ENCODE measurements at places on chromosomes 6 and 20. TPM values are rescaled to one million over a fixed set of nuclear protein-coding genes. Genes with fewer than 3 reads are reported as not detected.

SIM1 gene
- 1.5 TPM for total RNA-seq

ZSCAN16 gene
- total RNA-seq = 4.4 TPM

OOEP gene
- 26.9 TPM for total RNA-seq

TSPO2 gene
- total RNA-seq = not detected

GRCh38 chr6:96469312-96469711 is 52.3 kb upstream of the UFL1 start:
- no peak overlapping the region for H3K27ac ChIP-seq
- H3K4me1 ChIP-seq = no peaks in the 10 kb centered on the region
- H3K27me3 ChIP-seq = no peaks in the 10 kb centered on the region

GRCh38 chr6:3317741-3318211 is 59.0 kb downstream of the PSMG4 start:
- no peaks in the 10 kb centered on the region for H3K27me3 ChIP-seq
- no peaks in the 10 kb centered on the region for H3K36me3 ChIP-seq
- H3K4me1 ChIP-seq = no peaks in the 10 kb centered on the region

DNA sequence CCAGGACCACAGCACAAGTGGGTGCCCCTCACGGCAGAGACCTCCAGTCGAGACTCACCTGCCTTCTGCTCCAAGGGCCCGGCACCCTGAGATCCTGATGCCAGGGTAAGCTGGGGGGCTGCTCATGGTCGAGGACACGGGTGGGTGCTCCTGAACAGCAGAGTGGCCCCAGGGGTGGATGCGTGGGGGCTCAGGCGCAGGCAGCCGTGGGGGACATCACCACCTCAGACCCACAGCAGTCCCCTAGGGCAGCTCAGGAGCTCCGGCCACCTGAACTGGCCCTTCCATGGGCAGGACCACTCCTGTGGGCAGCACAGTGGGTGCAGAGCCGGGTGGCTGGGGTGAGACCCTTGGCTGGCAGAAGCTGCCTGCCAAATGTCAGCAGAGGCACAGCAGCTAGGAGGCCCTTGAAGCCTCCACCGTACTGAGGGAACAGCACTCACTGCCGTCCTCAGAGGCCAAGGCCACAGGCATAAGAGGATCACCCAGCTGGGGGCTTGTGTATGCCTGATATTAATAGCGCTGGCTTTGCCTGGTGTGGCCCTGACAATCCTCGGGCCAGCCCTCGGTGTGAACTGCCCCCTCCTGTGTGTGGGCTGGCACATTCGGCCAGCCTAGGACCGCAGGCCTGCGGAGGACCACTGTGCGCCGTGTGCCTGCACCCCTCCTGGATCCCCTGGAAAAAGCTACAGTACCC is 5.4 kb downstream of the UCKL1 start:
- peaks cover 80% of the 10 kb centered on the region for H3K4me1 ChIP-seq
- H3K27me3 ChIP-seq = no peaks in the 10 kb centered on the region
- H3K4me3 ChIP-seq = no peak overlapping the region
- peak; percentile 57 for DNase-seq
- peak overlapping the region; percentile 87 for H3K27ac ChIP-seq
- no peaks in the 10 kb centered on the region for H3K36me3 ChIP-seq

- H3K36me3 ChIP-seq = no peaks in the 10 kb centered on the region
- no peaks in the 10 kb centered on the region for H3K27me3 ChIP-seq
- H3K4me1 ChIP-seq = no peaks in the 10 kb centered on the region
- no peak overlapping the region for H3K27ac ChIP-seq
- DNase-seq = no peak
These were observed 69.8 kb downstream of the CDC40 start for GRCh38 chr6:110250058-110250457.

GRCh38 chr6:14459315-14459714 is 341.7 kb downstream of the CD83 start:
- no peak for DNase-seq
- no peaks in the 10 kb centered on the region for H3K27me3 ChIP-seq
- H3K36me3 ChIP-seq = no peaks in the 10 kb centered on the region
- peaks cover 22% of the 10 kb centered on the region for H3K4me1 ChIP-seq
- no peak overlapping the region for H3K27ac ChIP-seq

DNA sequence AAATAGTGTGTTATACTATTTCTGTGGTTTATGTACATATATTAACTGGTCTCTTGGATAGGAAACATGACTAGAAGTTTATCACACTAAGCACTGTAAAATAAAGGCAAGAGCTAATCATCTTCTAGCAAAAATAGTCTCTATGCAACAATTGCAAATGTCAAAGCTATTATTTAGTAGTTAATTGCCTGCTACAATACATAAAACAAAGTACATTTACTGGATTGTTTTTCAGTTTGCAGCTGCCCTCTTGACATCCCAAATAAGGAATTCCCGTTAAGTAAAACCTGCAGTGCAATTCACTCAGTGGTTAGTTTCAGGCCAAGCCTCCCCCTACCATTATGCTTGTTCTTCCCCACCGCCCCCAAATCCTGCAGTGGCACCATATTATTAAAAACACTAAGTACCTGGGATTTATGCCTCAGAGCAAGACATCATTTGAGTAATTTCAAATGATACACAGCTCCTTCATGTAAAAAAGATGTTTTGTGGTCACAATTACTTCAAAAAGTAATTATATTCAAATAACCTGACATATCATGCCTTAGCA is 1.6 kb upstream of the ATP5F1E start:
- H3K27me3 ChIP-seq = no peaks in the 10 kb centered on the region
- peaks cover 18% of the 10 kb centered on the region for H3K4me1 ChIP-seq
- H3K36me3 ChIP-seq = no peaks in the 10 kb centered on the region

- no peak overlapping the region for H3K27ac ChIP-seq
- H3K4me1 ChIP-seq = no peaks in the 10 kb centered on the region
- no peaks in the 10 kb centered on the region for H3K27me3 ChIP-seq
- no peaks in the 10 kb centered on the region for H3K36me3 ChIP-seq
- H3K4me3 ChIP-seq = no peak overlapping the region
These were observed 474.6 kb downstream of the COL12A1 start for GRCh38 chr6:74731204-74731603.
